ENCODE measurements at places on chromosomes 12 and 14.

DNA sequence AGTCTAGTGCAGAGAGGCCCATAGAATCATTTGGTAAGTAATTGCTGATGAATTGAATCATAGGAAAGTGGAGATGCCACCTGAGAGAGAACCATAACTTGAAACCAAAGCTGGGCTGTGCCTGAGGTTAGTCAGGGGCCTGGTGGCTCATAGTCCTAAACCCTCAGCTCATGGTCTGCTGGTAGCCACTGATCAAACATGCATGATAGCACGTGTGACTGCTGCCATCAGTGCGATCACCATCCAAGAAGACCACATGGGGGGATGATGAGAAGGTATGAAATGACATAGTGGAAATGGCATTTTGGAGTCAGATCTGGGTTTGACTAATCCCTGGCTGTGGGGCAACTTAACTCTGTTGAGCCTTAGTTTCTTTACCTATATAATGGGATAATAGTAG is 190.5 kb downstream of the CACNA1C start:
- DNase-seq: no peak

DNA sequence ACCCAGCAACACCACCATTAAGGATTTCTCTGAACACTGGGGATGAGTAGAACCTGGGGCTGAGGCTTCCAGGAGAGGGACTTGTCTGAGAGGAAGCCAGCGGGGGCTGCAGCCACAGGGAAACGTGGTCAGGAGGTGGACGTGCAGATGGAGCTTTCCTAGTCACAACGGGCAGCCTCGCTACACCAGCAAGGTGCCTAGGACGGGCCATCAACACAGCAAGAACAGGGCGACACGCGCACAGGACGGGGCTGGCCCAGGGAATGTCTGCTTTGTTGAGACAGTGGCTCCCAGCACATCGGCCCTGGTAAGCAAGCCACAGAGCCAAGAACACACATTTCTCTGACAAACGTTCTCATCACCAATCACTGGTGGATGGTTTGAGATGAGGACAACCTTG is 25.3 kb downstream of the ANKLE2 start:
- DNase-seq: no peak

DNA sequence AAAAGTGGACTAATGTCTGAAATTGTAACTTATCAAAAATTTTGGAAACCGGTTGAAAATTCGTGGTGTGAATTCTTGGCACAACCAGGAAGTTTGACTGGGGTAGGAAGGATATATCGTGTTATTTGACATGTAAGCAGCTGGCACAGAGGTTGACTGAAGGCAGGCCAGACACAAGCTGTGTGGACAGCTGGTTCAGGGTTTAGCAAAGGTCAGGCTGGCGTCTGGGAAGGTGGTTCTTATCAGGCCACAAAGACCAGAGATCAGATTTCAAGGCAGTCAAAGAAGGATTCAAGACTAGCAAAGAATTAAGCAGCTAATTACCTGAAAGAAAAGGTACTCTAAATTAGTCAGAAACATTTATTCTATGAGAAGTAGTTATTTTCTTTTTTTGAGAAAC is 450.2 kb upstream of the MDGA2 start:
- DNase-seq: no peak

DNA sequence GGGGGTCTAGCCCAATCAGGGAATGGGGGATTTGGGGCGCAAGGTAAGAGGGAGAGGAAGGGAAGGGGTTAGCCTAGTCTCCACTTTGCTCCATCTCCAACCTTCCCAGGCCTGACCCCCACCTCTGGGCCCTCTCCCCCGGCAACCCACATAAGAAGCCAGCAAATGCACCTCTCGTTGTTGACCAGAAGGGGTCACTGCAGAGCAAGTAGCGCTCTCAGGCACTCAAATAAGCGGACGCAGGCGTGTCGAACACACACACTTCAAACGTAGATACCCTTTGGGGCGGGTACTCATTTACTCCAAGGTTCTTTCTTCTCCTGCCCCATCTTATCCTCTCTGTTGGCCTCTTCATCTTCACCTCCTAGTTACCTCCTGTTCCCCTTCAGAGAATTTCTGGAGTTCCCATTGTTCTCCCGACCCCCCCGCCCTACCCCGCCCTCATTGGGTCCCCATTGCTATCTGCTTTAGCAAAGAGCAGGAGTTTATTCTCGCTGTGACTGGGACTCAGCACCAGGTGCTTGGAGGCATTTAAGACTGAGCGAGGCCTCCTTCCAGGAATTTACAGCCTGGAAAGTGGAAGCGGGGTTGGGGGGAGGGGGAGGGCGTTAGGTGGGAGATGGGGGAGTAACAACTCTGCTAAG is 1.5 kb upstream of the SRRM4 start:
- peak; percentile 18 for DNase-seq

GRCh38 chr14:65038966-65039365 is 52.3 kb downstream of the FNTB start:
- DNase-seq: no peak

All from MV-4-11 (cell line).